ENCODE measurements at places on chromosomes 1 and 21.

DNA sequence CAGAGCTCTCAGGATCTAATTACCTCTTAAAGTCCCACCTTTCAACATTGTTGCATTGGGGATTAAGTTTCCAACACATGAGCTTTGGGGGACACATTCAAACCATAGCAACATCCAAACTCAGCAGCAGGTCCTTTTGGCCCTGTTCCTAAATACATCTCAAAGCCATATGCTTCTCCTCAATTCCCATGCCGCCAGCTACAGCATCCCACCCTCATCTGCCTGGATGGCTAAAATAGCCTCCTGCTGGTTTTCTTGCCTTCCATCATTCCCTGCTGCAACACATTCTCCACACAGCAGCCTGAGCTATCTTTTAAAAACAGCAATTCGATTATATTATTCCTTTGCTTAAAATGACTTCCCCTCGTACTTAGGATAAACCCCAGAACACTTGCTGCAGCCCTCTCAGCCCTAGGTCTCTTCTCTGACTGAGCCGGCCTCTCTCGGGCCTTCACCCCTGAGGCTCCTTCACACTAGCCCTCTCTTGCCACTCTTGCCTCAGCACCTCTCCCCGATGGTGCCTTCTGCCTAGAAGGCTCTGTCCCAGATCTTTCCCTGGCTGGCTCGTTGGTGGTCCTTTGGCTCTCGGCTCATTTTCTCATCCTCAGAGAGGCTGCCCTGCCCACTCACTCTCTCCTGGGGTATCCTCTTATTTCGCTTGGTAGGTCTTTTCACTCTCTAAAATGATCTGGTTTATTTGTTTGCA, 16.5 kb downstream of the MYBPH start:
- no peaks in the 10 kb centered on the region for H3K36me3 ChIP-seq
- no peak overlapping the region for H3K27ac ChIP-seq
- H3K4me1 ChIP-seq = peaks cover 1% of the 10 kb centered on the region
- H3K4me3 ChIP-seq = no peak overlapping the region

DNA sequence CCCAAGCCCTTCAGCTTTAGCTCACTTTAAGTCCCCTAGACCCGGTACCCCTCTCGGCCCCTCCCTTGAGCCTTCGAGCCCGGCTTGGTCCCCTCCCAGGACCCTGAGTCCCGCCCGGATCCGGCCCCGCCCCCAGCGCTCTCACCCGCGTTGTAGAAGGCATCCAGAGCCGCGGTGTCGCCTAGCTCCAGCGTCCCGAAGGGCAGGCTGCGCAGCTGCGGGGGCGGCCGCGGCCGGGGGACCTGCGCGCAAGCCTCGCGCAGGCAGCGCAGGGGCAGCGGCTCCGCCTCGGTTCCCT, 699 bp downstream of the MAP3K6 start:
- peak overlapping the region; percentile 68 for H3K27ac ChIP-seq
- peak overlapping the region; percentile 91 for H3K4me3 ChIP-seq
- peaks cover 56% of the 10 kb centered on the region for H3K4me1 ChIP-seq
- peak; percentile 59 for DNase-seq
- no peaks in the 10 kb centered on the region for H3K27me3 ChIP-seq
- H3K36me3 ChIP-seq = no peaks in the 10 kb centered on the region

GRCh38 chr1:21013510-21013909, 163.2 kb downstream of the EIF4G3 start:
- DNase-seq = no peak
- peaks cover 28% of the 10 kb centered on the region for H3K36me3 ChIP-seq
- no peak overlapping the region for H3K27ac ChIP-seq
- H3K4me1 ChIP-seq = peaks cover 12% of the 10 kb centered on the region

DNA sequence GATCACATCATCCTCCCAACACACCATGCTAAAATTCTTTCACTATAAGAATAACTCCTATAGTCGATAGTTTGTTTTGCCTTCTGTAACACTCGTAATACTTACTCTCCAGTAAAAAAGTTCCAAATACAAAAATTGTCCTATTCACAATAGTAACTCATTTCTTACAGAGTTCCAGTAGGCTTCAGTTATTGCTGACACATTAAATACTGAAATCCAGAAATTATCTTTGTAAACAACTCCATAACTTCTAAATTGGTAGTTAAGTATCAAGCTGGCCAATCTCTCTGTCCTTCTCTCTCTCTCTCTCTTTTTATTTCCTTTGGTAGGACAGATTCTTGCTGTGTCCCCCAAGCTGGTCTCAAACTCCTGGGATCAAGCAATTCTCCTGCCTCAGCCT, 49.6 kb upstream of the FOXD3 start:
- H3K4me3 ChIP-seq = no peak overlapping the region
- H3K4me1 ChIP-seq = no peaks in the 10 kb centered on the region
- H3K27me3 ChIP-seq = peaks cover 20% of the 10 kb centered on the region
- H3K27ac ChIP-seq = no peak overlapping the region
- DNase-seq = no peak

- H3K27me3 ChIP-seq = peaks cover 14% of the 10 kb centered on the region
- no peak overlapping the region for H3K27ac ChIP-seq
- DNase-seq = no peak
Observed at GRCh38 chr1:20037877-20038276, 32.1 kb upstream of the PLA2G5 start.

- H3K4me1 ChIP-seq = no peaks in the 10 kb centered on the region
- no peak for DNase-seq
Observed at GRCh38 chr1:2152954-2153353, 41.6 kb downstream of the FAAP20 start.

DNA sequence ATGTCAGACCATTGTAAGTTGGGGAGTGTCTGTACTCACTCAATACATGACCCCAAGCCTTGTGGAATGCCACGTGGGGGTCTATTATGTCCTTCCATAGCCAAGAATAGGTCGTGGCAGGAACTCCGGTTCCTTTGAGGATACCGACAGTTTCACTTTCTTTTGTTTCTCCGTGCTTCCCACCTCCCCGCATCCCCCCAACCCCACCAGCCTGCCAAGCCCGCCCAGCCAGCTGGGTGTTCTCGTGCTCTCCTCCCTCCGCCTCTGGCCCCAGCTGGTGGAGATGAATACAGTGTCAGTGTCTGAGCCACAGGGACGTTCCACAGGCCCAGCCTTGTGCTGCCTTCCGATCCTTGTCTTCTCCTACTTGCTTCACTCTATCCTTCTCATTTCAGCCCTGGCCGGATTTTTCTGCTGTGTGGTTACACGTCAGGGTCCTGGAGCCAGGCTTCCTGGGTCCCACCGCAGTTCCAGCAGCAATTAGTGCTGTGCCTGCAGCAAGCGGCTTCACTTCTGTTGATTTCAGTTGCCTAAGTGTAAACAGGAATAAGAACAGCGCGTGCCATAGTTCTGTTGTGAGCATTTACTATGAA, 4.1 kb upstream of the AGTRAP start:
- H3K27me3 ChIP-seq = no peaks in the 10 kb centered on the region
- no peak for DNase-seq
- H3K4me3 ChIP-seq = peak overlapping the region; percentile 79
- peak overlapping the region; percentile 93 for H3K27ac ChIP-seq
- H3K4me1 ChIP-seq = peaks cover 40% of the 10 kb centered on the region

DNA sequence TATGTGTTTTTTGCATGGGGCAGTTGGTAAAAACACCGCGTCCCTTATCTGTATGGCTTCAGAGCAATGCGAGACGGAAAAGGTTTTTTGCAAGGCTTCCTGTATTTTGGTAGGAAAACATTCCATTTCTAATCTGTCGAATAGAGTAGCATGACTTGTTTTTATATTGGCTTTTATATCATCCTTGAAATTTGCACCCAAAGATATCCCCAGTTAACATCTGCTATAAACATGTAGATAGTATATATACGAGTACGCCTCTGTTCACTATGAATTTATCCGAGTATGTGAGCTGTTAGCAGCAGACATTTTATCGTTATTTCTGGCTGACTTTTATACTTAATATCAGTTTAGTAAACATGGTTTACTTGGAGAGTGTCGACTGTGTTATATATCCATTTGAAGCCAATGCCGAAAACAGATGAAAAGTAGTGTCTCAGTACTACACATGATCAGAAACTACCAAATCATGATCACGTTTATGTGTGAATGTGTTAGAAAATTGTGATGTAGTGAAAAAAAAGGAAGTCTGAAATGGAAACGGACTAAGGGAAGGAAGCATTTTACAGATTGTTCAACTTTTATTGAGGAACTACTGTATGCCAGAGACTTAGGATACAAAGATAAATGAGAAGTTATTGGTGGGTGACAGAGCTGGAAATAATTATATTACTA, 1.0 kb downstream of the LEPR start:
- H3K27me3 ChIP-seq = peaks cover 4% of the 10 kb centered on the region
- no peak for DNase-seq
- H3K4me3 ChIP-seq = no peak overlapping the region

GRCh38 chr1:108569097-108569728, 9.3 kb downstream of the EEIG2 start:
- no peak overlapping the region for H3K4me3 ChIP-seq
- no peak overlapping the region for H3K27ac ChIP-seq
- H3K4me1 ChIP-seq = no peaks in the 10 kb centered on the region
- no peaks in the 10 kb centered on the region for H3K36me3 ChIP-seq
- H3K27me3 ChIP-seq = no peaks in the 10 kb centered on the region
- no peak for DNase-seq

GRCh38 chr1:19942088-19942487, 18.7 kb upstream of the PLA2G2E start:
- no peaks in the 10 kb centered on the region for H3K36me3 ChIP-seq
- no peak for DNase-seq
- no peak overlapping the region for H3K27ac ChIP-seq
- H3K4me1 ChIP-seq = no peaks in the 10 kb centered on the region
- H3K27me3 ChIP-seq = peaks cover 8% of the 10 kb centered on the region

DNA sequence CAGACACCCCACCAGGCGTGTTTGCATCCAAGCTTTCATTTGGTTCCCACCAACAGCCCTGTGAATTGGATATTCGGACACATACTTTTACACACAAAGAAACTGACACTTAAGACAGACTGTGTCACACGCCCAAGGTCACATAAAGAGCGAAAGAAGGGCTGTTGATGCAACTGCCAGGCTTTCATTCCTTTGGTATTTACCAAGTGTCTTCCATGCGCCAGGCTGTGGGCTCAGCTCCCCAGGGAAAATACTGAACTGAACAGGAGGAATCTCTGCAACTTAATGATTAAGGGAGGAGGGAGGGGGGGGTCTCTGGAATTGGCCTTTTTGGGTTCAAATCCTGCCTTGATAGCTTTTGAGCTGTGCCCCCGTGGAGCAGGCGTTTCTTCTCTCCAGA, 122.8 kb downstream of the ACTL8 start:
- H3K27ac ChIP-seq = no peak overlapping the region
- DNase-seq = no peak
- peaks cover 6% of the 10 kb centered on the region for H3K27me3 ChIP-seq

DNA sequence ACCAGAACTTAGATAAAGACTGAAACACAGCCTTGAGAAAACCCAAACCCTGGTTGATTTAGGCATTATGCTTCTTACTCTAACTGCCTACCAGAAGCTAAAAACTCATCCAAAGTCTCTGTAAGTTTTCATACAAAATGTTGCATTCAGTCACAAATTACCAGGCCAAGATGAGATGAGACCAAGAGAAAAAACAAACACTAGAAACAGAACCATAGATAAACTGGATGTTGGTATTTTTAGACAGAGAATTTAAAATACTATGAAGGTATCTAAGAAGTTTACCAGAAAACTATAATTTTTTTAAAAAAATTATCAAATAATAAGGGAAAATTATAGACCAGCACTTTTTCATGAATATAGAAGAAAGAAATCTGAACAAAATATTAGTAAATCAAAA, 180.5 kb downstream of the VPS13D start:
- no peak for DNase-seq
- peaks cover 79% of the 10 kb centered on the region for H3K36me3 ChIP-seq
- H3K4me3 ChIP-seq = no peak overlapping the region
- H3K4me1 ChIP-seq = peaks cover 6% of the 10 kb centered on the region
- no peak overlapping the region for H3K27ac ChIP-seq
- H3K27me3 ChIP-seq = no peaks in the 10 kb centered on the region

DNA sequence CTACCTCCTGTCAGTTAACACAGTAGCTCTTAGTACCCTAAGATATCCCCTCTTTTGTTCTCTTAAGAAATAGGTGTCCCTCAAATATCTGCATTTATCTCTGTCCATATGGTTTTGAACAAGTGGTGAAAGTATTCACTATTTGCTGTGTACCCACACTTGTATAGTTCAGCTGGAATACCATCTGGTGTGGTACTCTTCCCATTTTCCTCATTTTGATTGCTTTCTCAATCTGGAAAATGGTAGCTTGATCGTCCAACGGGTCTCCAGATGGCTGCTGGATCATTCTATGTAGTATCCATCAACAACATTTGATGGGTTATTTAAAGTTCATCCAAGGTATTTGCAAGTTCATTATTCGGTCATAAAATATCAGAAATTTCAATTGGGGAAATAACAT, 100.3 kb upstream of the DPYD start:
- H3K4me3 ChIP-seq = no peak overlapping the region
- H3K27me3 ChIP-seq = no peaks in the 10 kb centered on the region
- DNase-seq = no peak

DNA sequence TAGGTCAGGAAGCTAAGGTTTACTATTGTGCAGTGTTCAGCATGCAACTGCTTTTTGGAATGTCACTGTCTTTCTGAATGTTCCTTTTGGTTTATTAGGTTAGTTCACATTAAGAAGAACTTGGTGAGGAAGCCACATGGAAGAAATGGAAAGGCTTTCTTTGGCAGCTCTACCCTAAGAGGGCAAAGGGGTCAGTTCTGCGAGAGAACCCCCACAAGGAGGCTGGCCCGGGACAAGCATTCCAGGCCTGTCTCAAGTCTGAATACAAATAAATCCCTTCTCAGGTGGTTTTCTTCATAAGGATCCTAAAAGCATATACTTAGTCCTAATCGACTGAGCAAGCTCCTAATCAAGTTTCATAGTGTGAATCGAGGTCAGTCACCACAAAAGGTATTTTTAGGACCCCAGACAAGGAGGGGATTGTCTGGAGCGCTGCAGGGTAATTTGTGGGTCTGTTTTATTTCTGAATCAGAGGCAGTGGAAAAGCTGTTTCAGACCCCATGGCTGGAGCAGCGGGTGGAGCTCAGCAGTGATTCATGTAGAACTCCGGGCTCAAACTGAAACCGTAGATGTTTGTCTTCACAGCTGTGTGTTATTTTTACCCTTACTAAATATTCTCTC, 63.3 kb downstream of the ERG start:
- DNase-seq = no peak
- no peaks in the 10 kb centered on the region for H3K36me3 ChIP-seq
- H3K27me3 ChIP-seq = no peaks in the 10 kb centered on the region
- H3K4me3 ChIP-seq = no peak overlapping the region

- no peak overlapping the region for H3K4me3 ChIP-seq
- H3K27me3 ChIP-seq = no peaks in the 10 kb centered on the region
- no peak overlapping the region for H3K27ac ChIP-seq
- no peaks in the 10 kb centered on the region for H3K4me1 ChIP-seq
- no peak for DNase-seq
Observed at GRCh38 chr1:237383791-237384190, 341.8 kb downstream of the RYR2 start.

GRCh38 chr1:235741294-235741693, 91.7 kb upstream of the GNG4 start:
- H3K4me3 ChIP-seq = no peak overlapping the region
- DNase-seq = no peak
- no peaks in the 10 kb centered on the region for H3K27me3 ChIP-seq
- H3K27ac ChIP-seq = no peak overlapping the region
- H3K4me1 ChIP-seq = no peaks in the 10 kb centered on the region

Data from activated B cell treated with CpG ODN at 0.5 μM for 24 hours (primary cell).